ENCODE measurements at places on chromosomes 7 and 10.

DNA sequence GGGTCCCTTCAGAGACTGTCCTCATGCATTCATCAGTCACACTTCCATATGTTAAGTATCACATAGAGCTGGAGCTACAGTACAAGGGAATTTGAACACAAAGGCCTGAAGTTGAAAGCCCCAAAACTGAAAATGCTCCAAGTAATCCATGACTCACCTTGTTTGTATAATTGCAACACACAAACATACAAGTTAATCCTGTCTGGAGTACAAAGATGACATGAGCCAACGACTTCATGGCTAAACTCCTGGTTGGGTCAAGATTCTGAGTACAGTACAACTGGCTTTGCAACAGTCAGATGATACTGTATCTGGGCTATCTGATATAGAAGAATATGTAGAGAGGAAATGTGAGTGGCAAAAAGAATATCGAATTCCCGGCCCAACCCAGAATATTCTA lies 73.1 kb upstream of the AASS start:
- DNase-seq = no peak

DNA sequence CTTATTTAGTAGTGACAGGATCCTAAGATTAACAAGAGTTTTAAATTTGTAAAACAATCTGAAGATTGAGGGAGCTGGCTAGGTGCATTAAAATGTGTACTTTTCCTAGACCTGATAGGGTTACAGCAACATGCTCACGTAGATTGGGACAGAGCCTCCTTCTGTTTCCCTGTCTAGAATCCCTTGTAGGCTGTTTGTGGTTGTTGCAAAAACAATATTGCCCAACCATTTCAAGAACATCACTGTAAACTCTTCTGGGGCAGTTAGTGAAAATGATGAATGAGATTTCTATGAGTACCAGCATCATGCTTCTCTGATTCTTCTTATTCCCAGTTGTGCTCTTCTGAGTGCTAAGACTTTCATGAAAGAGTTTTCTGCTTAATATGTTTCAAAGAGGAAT lies 14.7 kb upstream of the CPED1 start:
- DNase-seq = no peak

GRCh38 chr7:14900051-14900450 lies 2.5 kb downstream of the DGKB start:
- no peak for DNase-seq

DNA sequence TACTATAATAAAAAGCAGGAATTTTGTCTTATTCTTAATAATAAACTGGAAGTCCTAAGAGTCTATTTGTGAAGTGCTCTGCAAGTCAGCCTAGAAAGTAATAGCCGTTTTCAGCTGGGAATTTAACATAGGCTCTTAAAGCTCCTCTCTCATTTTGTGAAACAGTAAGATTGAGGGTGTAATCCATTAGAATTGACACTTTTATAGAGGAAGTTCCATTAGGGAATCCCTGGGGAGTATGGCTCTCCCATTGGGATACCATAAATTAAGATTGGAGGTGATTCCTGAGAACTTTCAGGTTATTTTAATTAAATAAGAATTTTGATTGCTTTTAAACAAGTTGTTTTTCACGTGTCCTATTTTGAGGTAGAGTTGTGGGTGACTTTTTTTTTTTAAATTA lies 68.0 kb downstream of the EXOC4 start:
- no peak for DNase-seq

DNA sequence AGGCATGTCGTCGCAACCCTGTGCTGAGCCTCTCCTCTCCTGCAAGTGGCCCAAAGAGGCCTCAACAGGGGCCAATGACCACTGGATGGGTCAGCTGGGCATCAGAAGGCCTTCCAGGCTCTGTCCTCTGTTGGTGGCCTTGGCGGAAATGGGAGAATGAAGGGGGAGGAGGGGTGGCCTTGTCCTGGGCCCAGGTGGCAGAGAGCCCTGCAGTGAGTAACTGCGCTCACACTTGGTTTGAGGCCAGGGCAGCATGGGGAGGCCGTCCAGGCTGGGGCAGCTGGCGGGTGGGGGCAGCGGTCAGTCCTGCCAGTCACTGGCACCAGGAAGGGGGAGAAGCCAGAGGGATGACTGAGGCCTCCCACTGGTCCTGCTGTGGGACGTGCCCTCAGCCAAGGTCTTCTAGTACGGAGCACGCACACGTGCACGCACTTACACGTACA lies 59.8 kb downstream of the LHPP start:
- DNase-seq = no peak

DNA sequence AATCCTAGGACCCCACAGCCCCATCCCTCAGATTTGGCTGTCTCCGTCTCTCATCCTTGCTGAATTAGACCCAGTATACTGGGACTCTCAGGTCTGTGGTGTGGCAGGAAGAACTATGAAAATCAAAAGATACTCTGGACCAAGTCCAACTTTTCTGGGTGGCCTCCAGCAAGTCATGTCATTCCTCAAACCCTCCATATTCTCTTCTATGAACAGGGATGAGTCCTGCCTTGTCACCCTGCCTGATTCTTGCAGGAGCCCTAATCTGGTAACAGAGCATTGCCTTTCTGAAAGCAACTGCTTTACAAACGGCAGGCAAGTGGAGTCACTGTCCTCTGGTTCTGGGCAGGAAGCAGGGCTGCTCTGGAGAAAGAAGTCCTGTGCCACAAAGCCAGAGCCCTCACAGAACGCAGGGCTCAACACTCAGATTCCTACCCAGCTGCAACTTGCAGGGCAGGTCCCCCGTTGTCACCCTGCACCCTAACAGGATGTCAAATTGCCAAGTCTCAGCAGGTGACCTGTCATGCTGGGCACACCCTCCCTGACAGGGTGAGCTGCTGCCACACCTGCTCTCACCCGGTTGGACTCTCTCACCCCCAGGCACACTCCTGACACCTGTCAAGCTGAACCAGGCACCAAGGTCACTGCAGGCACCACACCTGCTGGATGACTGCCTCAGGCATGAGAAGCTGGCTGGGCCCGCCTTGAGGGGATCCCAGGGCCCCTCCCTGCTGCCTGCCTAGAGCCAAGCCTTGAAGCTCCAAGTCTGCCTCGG lies 227.7 kb downstream of the KCNMA1 start:
- no peak for DNase-seq

Measured in D341Med (cell line).